ENCODE measurements at places on chromosomes 11 and 22.

DNA sequence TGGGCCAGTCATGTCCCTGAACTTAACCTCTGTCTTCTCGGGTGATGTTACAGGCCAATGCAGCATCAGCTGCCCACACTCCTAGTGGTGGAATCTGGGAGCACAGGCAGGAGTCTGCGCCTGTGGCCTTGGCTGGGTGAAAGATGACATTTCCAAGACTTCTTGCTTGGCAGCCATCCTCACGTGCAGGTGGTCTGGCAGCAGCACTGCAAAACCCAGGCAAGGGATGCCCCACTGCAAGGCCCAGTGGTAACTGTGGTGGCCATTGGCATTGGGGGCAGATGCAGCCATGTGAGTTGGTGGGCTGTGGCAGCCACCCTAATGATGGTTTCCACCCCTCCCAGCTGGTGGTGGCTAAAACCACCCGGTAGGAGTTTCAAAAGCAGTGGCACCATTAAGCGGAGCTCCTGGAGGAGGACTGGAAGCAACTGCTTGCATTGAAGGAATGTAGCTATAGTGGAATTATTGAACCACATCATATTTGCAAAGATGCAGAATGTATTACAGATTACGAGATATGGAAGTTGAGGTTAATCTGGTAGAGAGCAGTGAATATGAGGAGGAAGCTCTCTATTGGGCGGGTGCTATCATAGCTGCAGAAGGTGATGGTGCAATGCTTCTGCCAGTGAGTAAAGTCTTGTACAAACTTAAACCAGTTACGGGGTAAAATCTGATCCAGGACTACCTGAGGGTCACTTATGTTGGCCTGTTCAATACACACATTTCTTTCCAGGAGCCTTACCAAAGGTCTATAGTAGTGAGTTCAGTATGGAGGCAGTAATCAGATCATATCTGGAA is 120.7 kb upstream of the TOP3B start:
- no peak for DNase-seq

- DNase-seq: no peak
Observed at GRCh38 chr11:60857378-60858232, 1.9 kb upstream of the PTGDR2 start.

DNA sequence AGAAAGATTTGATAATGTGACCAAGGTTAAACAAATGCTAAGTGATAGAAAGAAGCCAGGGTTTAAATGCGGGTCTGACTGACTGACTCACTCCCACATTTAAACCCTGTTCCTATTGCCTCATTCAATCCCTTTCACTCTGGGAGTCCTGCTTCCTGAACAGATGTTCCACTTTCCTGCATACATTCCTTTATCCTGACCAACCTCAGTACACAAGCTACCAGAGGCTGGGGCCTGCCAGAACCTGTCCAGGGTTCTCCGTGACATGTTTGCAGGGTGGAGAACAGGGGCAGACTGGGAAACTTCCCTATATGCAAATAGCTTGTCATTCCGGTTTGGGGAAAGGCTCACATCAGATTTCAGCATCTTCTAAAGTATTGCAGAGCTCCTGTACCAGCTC is 3.0 kb upstream of the ANKK1 start:
- peak; percentile 64 for DNase-seq

DNA sequence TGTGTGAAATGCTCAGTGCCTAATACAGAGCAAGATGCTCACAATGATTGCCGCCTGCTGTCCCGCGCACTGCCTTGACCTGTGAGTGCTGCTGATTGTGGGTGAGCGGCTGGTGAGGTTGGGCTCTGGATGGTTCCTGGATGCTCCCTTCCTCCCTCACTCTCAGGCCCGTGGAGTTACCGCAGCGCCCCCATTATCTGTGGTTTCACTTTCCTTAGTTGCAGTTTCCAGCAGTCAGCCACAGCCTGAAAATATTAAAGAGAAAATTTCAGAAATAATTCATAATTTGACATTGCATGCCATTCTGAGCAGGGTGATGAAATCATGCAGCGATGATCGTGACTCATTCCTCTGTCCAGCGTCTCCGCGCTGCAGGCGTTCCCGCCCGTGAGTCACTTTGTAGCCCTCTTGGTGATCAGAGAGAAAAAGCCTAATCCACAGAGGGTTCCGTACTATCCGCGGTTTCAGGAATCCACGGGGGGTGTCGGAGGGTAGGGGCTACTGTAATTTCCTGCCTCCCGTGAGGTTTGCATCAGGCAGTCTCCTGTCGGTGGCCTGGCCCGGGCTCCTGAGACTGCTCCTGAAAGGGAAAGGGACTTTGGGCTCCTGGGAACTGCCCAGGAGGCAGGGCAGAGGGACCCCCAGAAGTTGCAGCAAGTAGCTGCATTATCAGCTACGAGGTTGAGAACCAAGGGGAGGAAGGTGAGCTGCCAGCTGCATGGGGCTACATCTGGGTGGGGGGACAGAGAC is 10.6 kb downstream of the RPL3 start:
- peak; percentile 82 for DNase-seq

DNA sequence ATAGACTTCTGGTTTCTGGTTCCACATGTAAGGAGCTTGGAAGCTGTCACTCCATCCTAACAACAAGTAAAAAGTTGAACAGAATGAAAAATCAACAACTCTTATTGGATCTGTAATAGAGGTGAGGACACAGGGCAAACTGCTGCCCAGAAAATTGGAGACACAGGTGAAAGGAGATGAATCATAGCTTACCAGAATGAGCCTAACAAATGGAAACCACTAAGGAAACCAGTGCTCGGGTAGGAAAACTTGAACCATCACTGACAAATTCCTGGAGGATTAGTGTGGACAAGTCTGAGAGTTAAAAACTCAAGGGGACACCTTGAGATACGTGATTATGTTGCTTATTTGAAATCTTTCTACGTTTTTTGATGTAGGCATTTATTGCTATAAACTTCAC is 52.1 kb downstream of the GDPD4 start:
- DNase-seq: no peak

DNA sequence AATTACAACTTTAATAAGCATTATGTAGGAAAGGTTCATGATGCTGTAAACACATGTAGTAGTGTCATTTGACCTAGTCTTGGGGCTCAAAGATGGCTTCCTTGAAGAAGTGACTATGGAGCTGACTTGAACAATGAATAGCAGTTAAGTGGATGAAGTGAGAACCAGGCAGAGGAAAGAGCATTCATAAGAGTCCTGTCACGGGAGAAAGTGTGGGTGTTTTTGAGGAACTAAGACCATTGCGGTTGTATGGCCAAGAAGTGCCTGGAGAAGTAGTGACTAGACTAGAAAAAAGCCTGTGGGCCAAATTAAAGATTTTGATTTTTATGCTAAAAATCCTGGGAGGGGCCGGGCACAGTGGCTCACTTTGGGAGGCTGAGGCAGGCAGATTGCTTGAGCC is 7.2 kb upstream of the IL18BP start:
- DNase-seq: no peak

DNA sequence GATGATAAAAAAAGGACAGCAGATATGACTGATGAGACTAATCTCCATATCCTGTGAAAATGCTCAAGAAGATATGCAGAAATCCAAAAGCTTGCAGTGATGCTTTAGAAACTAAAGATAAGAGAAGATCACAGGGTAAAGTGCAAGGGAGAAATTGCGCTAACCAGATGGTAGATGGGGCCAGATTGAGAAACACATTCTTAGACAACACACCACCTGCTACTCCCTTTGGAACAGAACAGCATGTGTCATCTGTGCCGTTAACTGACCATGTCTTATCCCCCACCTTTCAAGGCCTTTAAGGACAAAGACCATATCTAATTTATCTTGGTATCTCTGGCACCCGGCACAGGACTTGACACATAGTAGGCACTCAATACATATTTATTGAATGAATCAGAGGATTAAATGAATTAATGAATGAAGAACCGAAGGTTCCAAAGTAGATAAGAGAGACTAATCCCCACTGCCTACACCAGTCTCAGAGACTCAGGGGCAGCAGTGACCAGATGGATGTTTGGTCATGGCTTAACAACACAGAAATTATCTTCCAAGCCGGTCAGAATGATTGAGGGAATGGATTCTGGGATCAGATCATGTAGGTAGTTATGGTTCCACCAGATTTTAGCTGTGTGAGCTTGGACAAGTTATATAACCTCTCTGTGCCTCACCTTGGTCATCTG is 12.3 kb upstream of the P2RY2 start:
- no peak for DNase-seq

- DNase-seq: no peak
Observed at GRCh38 chr11:73656985-73657384, 10.6 kb downstream of the PLEKHB1 start.

GRCh38 chr11:59191890-59192289 is 20.0 kb downstream of the DTX4 start:
- no peak for DNase-seq

DNA sequence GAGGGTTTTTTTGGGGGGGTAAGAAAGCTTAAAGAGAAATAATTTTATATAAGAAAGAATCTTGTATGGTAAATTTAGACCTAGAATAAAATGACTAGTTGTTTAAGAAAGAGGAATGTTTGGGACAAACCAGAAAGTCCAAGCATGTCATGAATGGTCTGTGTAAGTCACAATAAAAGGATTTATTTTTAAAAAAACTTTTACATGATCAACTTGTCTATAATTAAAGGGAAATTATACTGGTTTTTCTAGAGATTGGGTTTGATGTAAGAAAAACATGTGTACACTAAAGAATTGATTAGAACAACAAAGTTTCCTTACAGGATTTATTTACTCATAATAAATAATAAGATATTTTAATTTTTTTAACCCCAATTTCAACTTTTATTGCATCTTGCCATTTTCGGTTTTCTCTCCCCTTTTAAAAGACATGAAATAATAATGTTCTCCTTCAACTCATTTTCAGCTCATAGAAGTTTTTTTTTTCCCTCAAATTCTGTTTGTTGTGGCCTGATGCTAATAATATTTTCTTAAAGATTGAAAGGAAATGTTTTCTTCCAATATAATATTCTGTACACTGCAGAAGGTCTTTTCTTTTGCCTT is 35.4 kb upstream of the INCENP start:
- no peak for DNase-seq

DNA sequence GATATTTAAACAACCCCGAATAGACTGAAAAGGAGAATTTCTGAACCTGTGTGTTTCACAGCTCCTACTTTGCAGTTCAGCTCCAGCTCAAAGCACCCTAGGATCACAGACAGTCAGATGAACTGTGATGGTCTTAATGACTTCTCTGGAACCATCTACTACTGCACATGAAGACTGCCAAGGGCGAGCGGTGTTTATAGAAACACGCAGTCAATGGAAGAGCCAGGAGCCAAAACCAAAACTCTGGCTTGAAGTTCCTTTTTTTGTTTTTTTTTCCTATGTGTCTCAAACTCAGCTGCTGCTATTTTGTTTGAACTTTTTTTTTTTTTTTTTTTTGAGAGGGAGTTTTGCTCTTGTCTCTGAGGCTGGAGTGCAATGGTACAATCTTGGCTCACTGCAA is 382.6 kb upstream of the SYN3 start:
- no peak for DNase-seq

GRCh38 chr22:47144076-47144765 is 381.8 kb downstream of the TBC1D22A start:
- DNase-seq: no peak

DNA sequence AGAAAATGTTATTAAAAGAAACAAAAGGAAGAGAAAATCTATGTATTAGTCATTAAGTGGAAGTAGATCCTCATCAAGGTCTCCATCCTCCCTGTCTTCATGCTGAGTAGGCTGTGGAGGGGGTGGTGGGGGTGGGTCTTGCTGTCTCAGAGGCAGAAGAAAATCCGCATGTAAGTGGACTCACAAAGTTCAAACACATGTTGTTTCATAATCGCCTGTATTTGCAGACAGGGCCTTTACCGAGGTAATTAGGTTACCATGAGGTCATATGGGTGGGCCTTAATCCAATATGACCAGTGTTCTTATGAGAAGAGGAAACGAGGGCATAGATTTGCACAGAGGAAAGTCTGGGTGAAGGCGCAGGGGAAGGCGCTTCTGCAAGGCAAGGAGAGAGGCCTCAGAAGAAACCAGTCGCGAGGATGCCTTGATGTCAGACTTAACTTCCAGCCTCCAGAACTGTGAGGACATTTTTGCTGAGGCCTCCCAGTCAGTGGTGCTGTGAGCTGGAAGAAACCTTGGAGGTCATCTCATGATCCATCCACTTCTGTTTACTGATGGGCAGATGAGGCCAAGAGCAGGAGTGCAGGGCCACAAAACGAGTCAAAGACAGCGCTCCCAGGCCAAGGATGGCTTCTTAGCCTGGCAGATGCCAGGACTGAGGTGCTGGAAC is 49.3 kb upstream of the THY1 start:
- DNase-seq: no peak

DNA sequence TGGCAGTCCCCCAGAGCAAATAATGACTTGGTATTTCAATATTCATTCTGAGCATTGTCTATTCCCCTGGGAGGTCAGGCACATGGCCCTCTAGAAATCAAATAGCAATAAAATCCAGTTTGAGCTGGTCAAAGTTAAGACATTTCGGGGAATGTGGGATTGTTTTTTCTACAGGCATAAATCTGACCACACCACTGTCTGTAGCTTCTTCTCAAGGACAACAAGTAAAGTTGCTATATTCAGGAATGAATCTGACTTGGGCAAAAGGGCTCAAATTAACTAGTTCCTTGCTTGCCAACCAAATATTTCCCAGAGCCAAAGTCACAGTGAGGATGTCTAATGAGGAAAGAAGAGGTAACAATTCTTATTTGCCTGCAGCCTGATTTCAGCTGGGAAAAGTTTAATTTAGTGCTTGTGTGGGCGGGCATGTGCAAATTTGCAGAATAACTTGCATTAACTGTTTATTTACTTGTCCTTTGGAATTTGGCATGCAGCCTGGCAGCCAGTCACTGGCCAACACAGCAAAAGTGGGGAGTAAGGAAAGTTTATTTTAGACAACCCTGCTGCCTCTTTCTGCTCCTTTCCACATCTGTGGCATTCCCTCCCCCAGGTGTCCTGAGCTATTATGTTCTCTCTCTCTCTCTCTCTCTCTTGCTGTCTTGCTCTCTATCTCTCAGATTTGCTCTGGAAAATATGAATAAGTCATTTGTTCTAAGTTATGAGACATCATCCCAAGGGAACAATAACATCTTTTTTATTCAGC is 51.2 kb upstream of the ARHGAP20 start:
- peak; percentile 59 for DNase-seq

- DNase-seq: no peak
Observed at GRCh38 chr11:36164506-36165250, 124.5 kb downstream of the COMMD9 start.

- DNase-seq: no peak
Observed at GRCh38 chr11:31799435-31800397, 11.4 kb downstream of the PAX6 start.

GRCh38 chr11:48006301-48006992 is 26.1 kb downstream of the PTPRJ start:
- no peak for DNase-seq
